Activated T-cell treated with anti-CD3 and anti-CD28 coated beads for 48 hours (primary cell): ENCODE measurements at places on chromosomes 4 and X.

GRCh38 chr4:48853604-48854394 lies 22.9 kb downstream of the OCIAD1 start:
- no peak for DNase-seq

DNA sequence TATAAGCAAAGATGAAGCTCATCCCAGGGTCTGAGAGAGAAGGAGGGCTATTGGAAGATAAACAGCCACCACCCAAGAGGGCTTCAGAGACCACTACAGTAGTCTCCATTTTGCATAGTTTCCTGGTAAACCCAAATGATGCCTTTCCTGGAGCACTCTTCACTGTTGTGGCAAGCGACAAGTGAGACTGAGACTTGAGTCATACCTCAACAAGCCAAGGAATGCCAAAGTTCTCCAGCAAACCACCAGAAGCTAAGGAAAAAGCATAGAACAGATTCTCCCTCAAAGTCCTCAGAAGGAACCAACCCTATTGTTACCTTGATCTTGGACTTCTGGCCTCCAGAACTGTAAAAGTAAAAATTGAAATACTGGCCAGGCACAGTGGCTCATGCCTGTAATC lies 65.9 kb downstream of the LARP7 start:
- no peak for DNase-seq

- no peak for DNase-seq
Measured at GRCh38 chr4:139085141-139085540, 69.6 kb downstream of the NOCT start.

GRCh38 chrX:30951003-30951402 lies 61.9 kb upstream of the TAB3 start:
- DNase-seq: no peak

GRCh38 chr4:107837776-107838618 lies 13.3 kb downstream of the SGMS2 start:
- DNase-seq: no peak

GRCh38 chrX:3962511-3963311 lies 249.3 kb upstream of the PRKX start:
- no peak for DNase-seq

DNA sequence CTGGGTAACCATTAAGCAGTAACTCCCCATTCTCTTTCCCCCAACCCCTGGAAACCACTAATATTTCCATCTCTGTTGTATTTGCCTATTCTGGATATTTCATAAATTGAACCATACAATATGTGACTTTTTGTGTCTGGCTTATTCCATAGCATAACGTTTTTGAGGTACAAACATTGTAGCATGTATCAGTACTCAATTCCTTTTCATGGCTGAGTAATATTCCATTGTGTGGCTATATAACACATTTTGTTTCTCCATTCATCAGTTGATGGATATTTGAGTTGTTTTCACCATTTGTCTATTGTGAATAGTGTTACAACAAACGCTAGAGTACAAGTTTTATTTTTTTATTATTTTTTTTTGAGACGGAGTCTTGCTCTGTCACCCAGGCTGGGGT lies 55.0 kb upstream of the MORC4 start:
- DNase-seq: no peak

DNA sequence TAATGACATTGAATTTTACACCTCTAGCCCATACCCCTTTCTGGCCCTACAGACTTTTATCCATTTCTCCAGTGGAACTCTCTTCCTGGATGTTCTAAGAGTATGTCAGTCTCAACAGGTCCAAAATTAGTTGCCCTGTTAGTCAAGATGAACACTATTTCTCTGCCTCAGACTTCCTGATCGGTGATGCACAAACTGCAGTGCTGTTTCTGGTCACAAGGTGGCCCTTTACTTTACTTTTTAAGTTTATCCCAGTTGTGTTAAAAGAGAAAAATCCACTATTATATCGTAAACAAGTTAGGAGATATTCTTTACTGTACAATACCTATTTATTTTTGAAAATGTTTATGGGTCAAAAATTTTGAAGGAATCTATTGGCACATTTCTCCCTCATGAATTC lies 13.1 kb downstream of the TCEAL7 start:
- DNase-seq: no peak

DNA sequence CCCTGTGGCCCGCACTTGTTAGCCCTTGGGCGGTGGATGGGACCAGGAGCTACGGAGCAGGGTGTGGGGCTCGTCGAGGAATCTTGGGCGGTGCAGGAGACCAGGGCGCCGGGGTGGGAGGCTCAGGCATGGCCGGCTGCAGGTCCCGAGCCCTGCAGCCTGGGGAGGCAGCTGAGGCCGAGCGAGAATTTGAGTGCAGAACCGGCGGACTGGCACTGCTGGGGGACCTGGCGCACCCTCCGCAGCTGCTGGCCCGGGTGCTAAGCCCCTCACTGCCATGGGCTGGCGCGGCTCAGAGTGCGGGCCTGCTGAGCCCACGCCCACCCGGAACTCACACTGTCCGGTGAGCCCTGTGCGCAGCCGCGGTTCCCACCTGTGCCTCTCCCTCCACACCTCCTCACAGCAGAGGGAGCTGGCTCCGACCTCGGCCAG lies 73.6 kb upstream of the TLL1 start:
- DNase-seq: no peak
